ENCODE measurements at places on chromosomes 3 and 15.

GRCh38 chr3:177673112-177673914 is 476.0 kb upstream of the TBL1XR1 start:
- DNase-seq, result peak; percentile 90

GRCh38 chr3:133575086-133575485 is 1.6 kb downstream of the CDV3 start:
- no peak for DNase-seq

DNA sequence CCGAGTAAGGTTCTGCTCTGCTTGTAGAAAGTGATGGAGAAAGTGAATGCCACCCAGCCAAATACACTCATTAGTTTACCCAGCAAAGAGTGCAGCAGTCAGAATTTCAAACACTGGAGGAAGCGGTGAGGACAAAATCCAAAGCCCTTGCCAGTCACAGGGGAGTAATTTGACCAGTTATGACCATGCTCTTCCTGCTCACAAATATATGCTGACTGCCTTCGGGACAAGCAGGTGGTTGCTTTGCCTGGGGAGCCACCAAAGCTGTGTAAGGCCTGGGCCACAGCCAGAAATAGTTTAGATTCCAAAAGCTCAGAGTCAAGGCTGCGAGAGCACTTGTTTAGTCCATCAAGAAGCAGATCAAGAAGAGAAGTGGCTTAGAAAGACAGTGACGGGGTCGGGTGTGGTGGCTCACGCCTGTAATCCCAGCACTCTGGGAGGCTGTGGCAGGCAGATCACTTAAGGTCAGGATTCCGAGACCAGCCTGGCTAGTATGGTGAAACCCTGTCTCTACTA is 51.0 kb upstream of the ATP13A3 start:
- DNase-seq, result peak; percentile 78

DNA sequence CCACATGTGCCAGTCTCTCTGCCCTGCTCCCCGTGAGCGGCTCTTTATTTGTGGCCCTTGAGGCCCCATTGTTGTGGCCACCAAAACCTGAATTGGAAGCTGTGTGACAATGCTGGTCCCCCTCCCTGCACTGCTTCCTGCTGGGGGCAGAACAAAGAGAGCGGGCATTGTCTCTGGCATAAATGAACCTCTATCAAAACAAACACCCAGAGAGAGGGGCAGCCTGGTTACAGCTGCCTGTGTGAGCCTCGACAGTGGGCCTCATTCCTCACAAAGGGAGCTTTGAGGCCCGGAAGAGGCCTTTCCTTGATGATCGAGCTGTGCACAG is 152.9 kb downstream of the IGF1R start:
- no peak for DNase-seq

DNA sequence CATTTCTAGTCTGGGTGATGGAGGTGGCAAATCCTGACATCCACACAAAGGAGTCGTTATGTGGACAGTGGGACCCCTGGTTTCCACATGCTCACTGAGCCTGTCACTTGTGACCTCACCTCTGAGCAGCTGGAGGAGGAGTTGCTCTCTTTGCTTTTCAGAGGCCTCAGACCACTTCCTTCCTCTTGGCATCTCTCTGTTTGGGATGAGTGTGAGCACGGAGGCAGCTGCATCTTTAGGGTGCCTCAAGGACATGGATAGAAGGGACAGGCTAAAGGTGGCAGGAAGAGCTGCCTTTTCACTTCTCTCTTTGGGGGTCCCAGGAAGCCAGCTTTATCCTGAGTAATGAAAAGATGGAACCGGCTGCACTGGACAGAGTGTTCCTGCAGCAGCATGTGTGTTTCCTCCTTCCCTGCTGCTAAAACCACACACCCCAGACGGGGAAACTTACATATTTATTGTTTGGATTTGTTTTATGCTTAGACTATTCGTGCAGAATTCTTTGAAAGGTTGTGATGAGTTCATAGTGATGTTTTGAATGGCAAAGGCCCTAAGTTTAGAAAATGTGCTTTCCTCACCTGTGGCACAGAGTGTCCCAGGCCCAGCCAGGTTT is 31.8 kb downstream of the GPR171 start:
- DNase-seq, result no peak

DNA sequence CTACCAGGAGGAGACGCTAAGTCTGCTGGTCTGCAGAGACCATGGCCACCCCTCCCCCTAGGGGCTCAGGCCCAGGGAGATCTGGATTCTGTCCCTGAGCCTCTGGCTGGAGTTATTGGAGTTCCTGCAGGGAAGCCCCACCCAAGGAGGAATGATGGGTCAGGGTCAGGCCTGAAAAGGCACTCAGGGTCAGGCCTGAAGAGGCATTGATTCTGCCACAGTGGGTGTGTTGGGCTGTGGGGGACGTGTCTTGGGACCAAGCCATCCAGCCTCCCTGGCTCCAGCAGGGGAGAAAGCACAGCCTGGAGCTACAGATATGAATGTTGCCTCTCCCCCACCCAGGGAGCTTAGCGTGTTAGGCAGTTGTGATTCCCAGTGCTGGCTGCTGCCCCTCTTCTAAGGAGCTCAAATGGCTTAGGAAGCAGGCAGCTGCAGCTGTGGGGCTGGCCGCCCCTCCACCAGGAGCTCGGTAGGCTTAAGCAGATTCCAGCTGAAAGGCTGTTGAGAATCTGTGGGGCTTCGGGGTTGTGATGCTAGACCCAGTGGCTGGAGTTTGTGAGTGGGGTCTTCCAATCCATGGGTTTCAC is 176.7 kb downstream of the CHL1 start:
- no peak for DNase-seq

- no peak for DNase-seq
These were observed 110.8 kb downstream of the DUT start for GRCh38 chr15:48442011-48442410.

DNA sequence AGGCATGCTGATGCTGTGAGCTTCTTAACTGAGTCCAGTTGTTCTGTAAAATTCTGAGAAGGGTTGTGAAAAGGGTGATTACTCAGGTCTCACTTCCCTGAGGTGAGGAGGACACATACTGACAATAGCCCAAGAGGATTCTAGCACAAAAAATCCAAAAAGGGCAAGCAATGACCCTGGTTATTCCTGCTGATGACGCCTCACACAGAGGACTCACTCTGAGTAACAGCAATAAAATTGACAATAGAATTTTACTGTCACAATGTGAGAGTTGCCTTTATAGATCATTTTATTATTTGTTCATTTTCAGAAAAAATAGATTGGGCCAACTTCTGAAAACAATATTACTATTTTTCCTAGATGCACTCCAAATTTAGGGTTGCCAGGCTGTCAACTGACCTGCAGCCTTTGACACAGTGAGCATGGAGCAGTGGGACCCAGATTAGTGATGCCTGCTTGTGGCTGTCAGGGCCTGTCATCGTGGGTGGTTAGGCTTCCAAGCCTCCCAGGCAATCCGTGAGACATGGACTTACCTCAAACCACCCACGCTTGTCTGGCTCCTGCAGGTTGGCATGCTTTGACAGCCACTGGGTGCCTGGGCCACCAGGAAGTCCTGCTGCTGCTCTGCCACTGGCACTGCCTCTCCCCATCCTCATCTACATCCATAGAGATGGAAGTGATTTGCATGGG is 396.0 kb upstream of the THBS1 start:
- no peak for DNase-seq

DNA sequence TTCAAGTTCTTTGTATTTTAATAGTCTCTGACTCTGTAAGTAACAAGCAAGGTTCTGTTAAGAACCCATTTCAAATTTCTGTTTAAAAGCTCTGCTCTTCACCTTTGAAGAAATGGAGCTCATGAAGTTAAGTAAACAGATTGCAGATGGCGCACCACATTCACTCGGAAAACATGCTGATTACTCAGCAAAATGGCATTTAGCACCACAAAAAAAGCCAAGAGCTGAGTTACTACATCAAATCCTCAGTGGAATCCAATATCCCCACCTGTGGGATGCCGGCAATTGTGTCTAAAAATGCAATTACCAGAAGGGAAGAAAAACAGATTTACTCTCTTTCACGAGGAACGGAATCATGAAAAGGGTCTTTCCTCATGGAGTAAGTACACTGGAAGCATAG is 758.0 kb downstream of the NTRK3 start:
- DNase-seq, result peak; percentile 65

GRCh38 chr3:43319376-43319775 is 33.0 kb downstream of the SNRK start:
- no peak for DNase-seq
